ENCODE measurements at places on chromosomes 6 and 20.

DNA sequence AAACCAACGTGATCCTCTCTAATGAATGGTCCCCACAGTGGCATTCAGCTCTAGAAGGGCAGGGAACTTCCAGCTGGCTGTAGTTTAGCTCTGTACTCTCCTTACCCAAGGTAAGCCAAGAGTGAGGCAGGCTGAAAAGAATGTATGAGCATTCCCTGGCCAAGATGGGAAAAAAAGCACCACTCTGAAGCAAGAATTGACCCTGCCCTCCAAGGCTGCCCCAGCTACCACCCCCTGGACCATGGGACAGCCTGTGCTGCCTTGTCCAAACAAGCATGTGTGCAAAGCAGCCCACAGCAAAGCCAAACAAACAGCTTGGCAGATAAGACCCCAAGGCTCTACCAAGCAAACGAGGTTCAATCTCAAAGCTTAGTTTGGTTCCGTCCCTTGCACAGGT lies 73.9 kb downstream of the GFOD1 start:
- no peak for DNase-seq

GRCh38 chr6:74717591-74717990 lies 488.3 kb downstream of the COL12A1 start:
- no peak for DNase-seq

- DNase-seq: no peak
Observed at GRCh38 chr6:91243436-91243835, 656.6 kb upstream of the MAP3K7 start.

- no peak for DNase-seq
Observed at GRCh38 chr6:153790048-153790447, 249.0 kb upstream of the OPRM1 start.

- DNase-seq: no peak
Observed at GRCh38 chr6:131377112-131377705, 195.8 kb upstream of the ARG1 start.

GRCh38 chr20:8981482-8981881 lies 87.4 kb upstream of the PLCB4 start:
- no peak for DNase-seq

DNA sequence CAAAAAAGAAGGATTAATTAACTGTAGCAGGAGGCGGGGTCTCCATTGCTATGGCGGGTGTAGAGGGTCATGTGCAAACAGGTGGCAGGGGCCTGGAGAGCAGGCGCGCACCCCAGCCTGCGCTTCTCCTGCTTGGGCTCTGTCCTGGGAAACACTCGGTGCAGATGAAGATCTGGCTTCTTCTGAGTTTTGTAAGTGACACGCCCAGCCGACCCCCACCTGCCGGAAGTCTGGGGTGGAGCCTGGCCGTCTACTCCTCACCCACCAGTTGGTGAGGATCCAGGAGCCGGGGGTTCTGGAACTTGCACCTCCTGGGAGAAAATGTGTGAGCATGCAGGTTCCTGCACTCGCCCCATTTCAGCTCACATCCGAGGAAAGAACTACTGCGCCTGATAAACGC lies 19.3 kb downstream of the PMEPA1 start:
- DNase-seq: no peak

GRCh38 chr6:106637717-106638341 lies 8.5 kb downstream of the QRSL1 start:
- DNase-seq: no peak

DNA sequence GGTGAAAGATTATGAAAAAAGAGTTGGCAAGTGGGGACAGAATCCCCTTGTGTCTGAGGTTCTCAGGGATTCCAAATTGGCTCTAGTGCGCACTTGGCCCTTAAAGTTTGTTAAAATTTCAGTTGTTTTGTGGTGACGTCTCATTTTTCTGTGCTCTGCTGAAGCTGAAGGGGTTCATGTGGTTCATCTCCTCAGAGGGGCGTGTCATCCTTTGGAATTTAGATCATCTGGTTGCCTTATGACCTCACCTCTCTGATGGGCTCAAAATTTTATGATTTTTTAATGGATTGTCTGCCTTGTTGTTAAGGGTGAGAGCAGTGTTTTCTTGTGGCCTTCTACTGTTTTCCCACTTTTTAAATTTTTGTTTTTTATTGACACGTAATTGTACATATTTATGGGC lies 20.3 kb downstream of the CYB5R4 start:
- no peak for DNase-seq

GRCh38 chr20:32636283-32636682 lies 37.5 kb downstream of the C20orf203 start:
- DNase-seq: no peak

GRCh38 chr20:50141018-50141675 lies 12.4 kb downstream of the PEDS1 start:
- no peak for DNase-seq

GRCh38 chr6:149246691-149247384 lies 70.7 kb upstream of the TAB2 start:
- no peak for DNase-seq

DNA sequence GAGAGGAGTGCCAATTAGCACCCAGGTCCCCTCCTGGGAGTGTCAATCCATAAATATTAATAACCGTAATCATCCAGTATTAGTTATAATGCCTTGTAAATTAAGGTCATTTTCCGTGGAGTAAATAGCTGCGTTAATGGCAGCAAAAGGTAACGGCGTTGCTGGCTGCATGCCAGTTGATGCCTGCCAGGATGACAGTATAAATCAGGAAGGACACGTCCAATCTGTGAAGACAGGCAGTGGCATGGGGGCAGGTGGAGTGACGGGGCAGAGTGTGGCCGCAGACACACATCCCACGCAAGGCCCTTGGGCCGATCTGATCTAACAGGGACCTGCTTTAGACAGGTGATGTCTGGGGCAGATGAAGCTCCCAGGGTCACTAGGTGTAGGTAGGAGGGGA lies 49.1 kb downstream of the KCNB1 start:
- DNase-seq: peak; percentile 99

- DNase-seq: no peak
Observed at GRCh38 chr20:57977569-57977968, 250.9 kb downstream of the ANKRD60 start.

GRCh38 chr6:44451803-44452695 lies 64.5 kb downstream of the CDC5L start:
- no peak for DNase-seq

Data from NCI-H1417 (cell line).